ENCODE measurements at places on chromosomes 12 and 14. TPM values are rescaled to one million over a fixed set of nuclear protein-coding genes. Genes with fewer than 3 reads are reported as not detected.

GRCh38 chr14:35385042-35385839, 19.3 kb downstream of the NFKBIA start:
- no peaks in the 10 kb centered on the region for H3K27me3 ChIP-seq
- no peak overlapping the region for H3K4me3 ChIP-seq
- peaks cover 20% of the 10 kb centered on the region for H3K4me1 ChIP-seq
- H3K27ac ChIP-seq, result peak overlapping the region; percentile 65

DNA sequence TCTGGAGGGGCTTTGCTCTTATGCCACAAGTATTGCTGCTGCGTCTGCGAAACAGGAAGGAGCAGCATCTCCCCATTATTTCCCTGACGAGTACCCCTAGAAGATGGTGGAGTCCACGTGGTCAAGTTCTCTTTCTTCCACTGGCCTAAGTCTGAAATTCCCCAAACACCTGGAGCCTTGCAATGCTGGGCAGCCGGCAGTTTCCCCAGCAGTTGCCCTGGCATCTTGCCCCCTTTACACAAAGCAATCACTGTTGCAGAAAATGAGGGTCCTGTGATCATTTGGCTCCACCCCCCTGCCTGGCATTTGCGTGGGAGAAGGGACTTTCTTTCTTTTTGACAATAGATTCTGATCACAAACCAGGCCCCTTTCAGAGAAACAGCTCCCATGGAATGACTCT, 56.9 kb downstream of the FOS start:
- no peak overlapping the region for H3K4me3 ChIP-seq
- no peaks in the 10 kb centered on the region for H3K36me3 ChIP-seq
- no peak overlapping the region for H3K27ac ChIP-seq
- DNase-seq, result no peak
- H3K4me1 ChIP-seq, result no peaks in the 10 kb centered on the region

BCL2L14 gene
- total RNA-seq, result not detected

AHNAK2 gene
- 223 TPM for total RNA-seq

TBX5 gene
- not detected for total RNA-seq
